ENCODE measurements at places on chromosomes 4 and X.

DNA sequence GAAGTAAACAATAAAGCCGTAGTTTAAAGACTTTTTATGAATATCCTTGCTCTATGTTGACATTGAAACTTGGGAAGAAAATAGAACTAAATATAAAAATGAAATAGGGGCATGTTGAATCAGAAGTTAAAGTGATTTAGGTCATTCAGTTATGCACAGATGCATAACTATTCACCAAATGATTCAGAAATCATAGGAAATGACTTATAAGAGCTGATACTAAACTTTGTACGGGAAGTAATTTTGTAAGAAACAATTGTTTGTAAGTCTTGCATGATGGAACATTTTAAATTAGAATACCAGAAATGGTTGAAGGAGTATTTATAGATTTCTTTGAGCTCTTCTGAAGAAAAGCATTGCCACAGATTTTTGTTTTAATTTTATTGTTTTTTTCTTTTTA is 246.5 kb downstream of the CPE start:
- DNase-seq, result no peak

DNA sequence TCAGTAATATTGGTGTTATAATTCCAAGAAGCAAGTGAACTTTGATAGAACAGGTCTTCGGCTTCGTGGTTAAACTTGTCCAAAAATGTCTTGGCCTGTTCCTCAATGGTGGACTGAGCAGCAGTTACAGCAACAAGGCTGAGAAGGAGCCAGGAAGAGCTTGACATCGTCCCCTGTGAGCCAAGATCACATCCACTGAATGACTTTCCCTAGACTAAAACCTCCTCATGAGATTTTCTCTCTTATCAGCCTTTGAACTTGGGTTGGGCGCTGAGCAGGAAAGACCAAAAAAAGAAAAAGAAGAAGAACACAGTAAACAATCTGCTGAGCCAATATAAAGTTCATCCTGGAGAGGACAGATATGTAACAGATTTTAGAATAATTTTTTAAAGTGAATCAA is at the start of gene ACE2:
ACE2 (minus strand) TSS at position 216 of the 400 bp plus-strand sequence; CDS start at position 167, 49 bp downstream.
- DNase-seq, result no peak

GRCh38 chr4:168480931-168481611 is 779 bp upstream of the DDX60L start:
- peak; percentile 89 for DNase-seq

DNA sequence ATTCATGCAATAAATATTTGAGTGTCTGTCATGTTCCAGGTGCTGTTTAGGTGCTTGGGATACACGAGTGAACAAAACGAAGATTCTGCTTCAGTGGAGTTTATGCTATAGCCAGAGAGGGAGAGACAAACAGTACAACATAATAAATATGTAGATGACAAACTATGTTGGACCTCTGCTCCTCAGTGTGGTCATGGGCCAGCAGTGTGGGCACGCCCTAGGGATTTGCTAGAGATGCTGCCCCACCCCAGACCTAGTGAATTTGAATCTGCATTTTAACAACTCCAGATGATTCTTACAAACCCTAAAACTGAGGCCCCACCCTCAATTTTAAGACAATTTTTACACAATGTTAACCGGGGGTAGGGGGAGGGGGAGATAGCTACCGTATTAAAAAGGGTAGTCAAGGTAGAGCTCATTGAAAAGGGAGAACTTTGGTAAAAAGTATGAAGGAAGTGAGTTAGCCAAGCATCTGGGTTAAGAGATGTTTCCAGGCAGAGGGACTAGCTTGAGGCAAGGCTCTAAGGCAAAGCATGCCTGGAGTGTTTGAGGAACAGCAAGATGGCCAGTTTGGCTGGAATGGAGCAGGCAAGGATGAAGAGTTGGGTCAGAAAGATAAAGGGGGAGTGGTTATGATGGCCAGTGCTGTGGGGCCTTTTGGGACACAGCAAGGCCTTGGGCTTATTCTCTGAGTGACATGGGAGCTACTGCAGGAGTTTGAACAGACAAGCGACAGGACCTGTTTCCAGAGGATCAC is 42.4 kb downstream of the SEPSECS start:
- DNase-seq, result no peak

DNA sequence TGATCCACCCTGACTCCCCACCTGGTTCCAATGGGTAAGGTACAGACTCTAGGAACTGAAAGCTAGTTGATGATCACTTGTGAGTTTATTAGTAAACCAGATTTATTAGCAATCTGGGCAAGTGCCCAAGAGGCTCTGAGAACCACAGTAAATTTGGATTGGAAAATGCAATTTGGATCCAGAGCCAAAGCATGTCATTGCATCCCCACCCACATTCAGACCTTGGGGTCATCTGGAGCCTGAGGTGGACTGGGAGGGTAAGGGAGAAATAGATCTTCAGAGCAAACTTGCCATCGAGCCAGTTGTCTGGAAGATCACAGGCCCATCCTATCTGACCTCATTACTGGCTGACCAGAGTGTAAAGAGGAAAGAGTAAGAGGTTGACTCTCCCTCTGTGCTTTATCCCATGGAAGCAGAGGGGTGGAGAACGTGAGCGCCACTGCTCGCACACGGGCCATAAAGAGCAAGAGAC is 78.7 kb upstream of the RASGEF1B start:
- DNase-seq, result no peak

DNA sequence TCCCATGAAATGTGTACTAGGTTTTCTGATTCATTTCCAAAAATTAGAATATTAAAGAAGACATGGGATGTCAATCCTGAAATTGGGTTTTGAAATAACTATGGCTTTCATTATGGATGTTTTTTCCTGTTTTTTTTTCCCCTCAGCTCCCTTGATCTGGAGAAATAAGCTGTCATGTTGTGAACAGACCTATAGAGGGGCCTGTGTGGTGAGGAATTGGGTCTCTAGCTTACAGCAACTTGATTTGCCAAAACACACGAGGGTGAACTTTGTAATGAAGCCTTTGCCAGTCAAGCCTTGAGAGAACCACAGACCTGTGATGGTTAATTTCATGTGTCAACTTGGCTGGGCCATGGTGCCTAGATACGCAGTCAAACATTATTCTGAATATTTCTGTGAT is 2413.6 kb downstream of the PCDH7 start:
- DNase-seq, result no peak

DNA sequence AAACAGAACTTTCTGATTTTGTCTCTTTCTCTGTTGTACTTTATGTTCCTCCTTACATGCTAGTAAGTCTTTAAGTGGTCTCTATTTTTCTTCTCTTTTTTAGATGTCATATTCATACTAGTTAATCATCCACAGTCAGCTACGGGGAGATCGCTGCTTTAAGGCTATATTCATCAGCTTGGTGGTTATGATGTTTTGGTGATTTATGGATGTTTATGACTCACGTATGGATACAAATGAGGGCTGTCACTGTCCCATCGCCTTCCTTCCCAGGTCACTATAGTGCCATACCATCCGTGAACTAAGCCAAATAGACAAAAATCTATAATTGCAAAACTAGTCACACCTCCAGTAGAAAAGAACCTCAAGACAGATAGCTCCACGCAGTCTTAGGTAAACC is 296.8 kb upstream of the AADAT start:
- DNase-seq, result no peak

DNA sequence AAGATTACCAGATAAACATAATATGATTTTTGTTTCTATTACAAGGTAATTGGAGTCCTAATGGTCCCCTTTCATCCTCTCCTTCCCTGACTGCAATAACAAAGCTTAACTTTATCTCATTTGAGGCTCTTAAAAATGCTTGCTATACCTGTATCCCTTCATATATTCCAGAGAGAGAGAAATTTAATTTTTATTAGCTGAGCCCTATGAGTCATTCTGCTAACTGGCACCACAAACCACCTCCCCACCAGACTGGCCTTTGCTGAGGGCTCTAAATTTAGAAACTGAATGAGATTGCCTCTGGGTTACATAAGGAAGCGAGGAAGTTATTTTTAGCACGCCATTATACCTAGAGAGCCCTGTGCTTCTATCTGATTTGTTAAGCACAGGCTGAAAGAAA is 27.4 kb downstream of the CBLL2 start:
- DNase-seq, result peak; percentile 52

DNA sequence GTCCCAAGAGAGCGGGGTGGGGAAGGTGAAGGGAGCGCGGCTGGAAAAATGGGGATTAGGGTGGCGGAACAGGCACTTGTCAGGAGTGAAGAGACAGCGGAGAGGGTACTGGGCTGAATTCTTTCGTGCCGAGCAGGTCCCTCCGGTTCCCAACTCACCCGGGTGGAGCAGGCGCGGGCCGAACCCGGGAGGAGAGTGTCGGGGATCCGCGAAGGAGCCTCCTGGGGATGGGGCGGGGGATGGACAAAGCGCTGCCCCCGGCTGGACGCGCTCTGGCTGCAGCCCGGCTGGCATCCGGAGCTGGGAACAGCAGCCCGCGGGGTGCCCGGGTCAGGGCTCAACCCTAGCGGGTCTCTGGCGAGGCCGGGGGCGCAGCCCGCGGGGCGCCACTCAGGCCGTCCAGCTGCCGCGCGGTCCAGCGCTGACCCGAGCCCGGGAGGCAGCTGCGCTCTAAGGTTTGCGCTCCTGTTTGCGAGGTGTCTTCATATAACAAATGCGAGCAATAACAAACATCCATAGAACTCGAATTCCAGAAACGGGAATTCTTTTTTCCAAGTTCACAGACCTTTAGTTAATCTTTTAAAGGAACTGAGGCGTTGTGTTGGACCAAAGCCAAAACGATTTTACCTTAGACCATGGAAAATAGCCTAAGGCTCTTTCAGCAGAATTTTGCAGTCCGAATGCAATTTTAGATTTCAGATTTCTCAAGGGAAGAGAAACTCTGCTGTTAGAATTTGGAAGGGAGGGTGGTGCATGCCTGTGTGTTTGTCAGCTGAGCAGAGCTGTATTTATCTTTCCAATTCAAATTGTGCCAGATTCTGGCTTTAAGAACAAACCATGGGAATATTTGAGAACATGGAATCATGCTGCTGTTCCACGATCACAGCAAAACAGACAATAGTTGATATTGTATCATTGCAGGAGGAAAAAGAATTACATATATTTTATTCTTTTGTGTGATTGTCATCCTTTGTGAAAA is 744 bp downstream of the NPY5R start:
- no peak for DNase-seq

DNA sequence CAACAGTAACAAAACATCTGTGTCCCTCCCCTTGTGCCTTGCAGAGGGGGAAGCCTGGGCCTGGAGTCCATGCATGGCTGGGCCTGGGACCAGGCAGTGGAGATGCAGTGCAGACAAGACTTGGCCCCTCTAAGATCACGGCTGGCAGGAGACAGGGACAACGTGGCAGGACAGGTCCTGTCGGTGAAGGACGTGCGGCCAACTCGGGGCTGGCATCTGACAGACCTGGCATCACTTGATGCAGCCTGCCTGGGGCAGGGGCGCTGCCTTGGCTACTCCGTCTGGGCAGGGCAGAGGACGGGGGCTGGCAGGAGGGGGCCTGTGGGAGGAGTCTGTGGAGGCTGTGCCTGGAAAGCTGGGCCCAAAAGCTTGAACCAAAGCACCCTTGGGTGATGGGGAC is 112.1 kb downstream of the CPZ start:
- no peak for DNase-seq

GRCh38 chrX:6986915-6987314 is 160.6 kb upstream of the STS start:
- no peak for DNase-seq

GRCh38 chrX:131301155-131301554 is 12.0 kb upstream of the IGSF1 start:
- DNase-seq, result no peak

GRCh38 chr4:6419452-6420028 is 52.9 kb downstream of the PPP2R2C start:
- no peak for DNase-seq

DNA sequence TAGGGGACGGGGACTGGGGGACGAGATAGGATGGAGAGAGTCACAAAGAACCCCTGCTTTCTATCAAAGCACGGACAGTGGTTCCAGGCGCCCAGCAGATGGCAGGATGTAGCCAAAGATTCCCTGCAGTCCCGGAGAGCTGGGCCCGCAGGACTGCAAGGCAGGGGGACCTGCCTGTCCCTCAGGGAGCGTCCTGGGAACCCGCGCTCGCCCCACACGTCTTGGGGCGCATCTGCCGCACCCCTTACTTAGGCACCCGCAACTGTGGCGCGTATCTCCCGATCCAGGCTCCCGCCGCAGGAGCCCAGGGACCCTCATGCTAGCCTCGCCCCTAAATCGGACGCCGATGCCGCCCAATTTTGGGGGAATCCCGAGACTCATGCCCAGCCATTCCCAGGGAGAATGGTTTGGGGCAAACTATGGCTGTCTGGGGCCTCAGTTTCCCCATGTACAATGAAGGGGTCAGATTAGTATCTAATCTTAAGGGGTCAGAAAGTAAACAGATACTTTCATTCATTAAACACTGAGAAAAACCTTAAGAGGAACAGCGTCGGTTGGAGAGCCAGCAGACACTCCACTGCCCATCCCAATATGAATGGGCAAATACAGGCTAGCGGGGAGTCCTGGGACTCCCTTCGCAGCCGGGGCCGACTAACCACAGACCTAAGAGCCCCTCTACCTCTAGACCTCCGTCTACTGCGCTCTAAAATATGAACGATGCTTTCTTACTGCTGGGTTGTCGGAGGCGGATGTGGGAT is 581 bp upstream of the STK32B start:
- peak; percentile 80 for DNase-seq

DNA sequence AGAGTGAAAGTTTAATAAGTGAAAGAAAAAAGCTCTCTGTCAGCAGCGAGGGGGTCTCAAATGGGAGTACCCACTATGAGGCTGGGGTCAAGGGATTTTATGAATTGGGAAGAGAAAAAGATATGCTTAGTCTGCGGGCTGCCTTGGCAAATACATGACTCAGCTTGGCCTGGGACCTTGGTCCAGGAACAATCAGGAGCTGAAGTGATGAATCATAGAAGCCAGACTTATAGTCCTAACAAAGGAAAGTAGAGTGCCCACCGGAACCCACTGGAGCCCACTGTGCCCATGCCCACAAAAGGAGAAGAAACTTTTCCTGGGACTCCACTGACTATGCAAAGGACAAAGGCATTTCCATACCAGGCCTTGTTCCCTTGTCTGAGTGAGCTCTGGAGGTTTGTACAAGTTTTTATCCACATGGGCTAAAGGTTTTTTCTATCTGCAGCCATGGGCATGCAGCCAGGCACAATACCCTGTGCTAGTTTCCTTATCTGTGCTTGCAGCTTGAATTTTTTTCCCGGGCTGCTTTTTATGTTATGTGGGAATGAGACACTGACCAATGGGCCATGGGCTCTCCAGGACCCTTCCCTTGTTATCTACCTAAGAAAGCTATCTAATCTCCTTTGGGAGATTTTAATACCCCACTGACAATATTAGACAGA is 201.7 kb downstream of the FAM133A start:
- DNase-seq, result peak; percentile 5

- no peak for DNase-seq
Observed at GRCh38 chr4:139501117-139501516, 47.2 kb downstream of the RAB33B start.

- DNase-seq, result peak; percentile 72
Observed at GRCh38 chrX:70434352-70434866, 10.2 kb upstream of the DLG3 start.

- DNase-seq, result peak; percentile 26
Observed at GRCh38 chr4:142818031-142818430, 28.1 kb downstream of the INPP4B start.

DNA sequence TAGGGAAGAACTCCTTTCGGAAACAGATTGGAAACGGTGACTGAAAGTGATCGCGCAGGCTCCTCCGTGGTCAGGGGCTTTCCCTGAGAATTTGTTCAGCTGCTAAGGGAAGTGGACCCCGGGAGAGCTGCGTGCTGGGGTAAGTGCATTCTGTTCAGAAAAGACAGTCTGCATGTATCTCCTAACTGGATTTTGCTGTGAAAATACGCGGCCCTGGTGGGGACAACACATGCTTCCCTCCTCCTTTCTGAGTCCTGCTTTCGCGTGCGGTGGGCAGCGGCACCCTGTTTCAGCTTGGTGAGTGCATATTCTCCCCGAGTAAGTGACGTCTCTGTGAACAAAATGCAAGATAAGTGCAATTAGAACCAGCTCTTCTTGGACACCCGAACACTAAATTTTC is 195.6 kb downstream of the STIM2 start:
- no peak for DNase-seq
